ENCODE measurements at places on chromosomes 1 and 21.

DNA sequence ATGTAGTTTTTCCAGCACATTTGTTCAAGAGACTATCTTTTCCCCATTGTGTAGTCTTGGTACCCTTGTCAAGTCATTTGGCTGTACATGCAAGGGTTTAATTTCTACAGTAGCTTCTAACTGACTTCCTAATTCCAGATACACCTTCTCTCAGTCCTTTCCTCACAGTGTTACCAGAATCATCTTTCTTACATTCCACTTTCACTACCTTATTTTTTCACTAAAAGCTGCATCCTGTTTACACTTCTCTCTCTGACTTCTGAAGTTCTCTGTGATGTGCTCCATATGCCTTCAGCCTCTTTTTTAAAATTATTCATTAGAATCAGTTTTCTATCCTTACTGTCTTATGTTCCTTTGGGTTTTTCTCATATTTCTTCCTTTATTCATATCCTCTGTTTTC is 57.1 kb upstream of the RWDD3 start:
- DNase-seq, result no peak

GRCh38 chr1:94862718-94863117 is 42.6 kb downstream of the SLC44A3 start:
- DNase-seq, result no peak

- no peak for DNase-seq
These were observed 7.5 kb upstream of the SOX13 start for GRCh38 chr1:204065174-204065985.

GRCh38 chr1:64757213-64757612 is 12.3 kb downstream of the RAVER2 start:
- DNase-seq, result no peak

- no peak for DNase-seq
These were observed 209.2 kb upstream of the GRIK3 start for GRCh38 chr1:37243368-37244082.

- DNase-seq, result no peak
These were observed 4.0 kb downstream of the KLHDC7A start for GRCh38 chr1:18484721-18485120.
